D721Med (cell line): ENCODE measurements at places on chromosomes 2 and 18.

- no peak for DNase-seq
These were observed 8.7 kb upstream of the ZBTB14 start for GRCh38 chr18:5304232-5304631.

GRCh38 chr2:20596193-20596972 is 54.5 kb downstream of the HS1BP3 start:
- no peak for DNase-seq

GRCh38 chr2:217127744-217128143 is 267.9 kb upstream of the TNP1 start:
- no peak for DNase-seq

GRCh38 chr2:85684380-85684779 is 9.8 kb upstream of the GNLY start:
- no peak for DNase-seq

- no peak for DNase-seq
These were observed 118.8 kb upstream of the PDE1A start for GRCh38 chr2:182545420-182546167.

DNA sequence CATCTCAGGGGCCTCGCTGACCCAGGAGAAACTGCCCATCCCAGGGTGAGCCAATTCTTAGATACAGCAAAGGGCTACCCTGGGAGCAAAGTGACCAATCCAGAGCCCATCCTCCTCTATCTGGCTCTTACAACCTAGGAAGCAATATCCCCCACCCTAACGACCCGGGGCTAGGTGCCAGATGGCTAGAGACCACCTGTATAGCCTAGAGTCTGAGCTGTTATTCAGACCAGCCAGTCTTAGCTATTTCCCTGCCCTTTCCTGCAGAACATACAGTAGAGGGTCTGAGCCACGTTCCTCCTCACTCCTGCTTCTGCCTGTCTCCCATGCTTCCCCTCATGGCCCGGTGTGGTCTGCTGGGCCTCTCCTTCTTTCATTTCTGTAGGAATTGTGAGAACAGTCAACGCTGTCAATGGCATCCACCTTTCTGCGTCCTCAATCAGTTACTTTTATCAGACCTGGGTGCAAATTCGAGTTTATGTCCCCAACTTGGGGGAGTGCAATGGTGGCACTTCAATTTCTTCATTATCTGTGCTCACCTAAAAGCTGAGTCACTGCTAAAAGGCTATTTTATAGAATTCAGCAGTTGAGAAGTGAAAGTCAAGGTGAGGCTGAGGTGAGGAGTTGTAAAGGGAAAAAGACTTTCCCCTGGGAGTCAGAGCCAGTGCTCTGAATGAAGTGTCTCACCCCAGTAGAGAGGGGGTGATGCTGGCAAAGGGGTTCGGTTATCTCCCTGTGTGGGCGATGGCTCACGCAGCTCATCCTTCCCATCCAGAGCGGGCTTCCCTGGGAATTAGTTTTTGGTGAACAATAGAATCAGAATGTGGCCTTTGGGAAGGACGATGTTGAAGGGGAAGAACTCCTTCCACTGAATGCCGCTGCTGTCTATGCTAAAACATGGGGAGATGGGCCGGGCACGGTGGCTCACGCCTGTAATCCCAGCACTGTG is 42.4 kb downstream of the LONRF2 start:
- no peak for DNase-seq

DNA sequence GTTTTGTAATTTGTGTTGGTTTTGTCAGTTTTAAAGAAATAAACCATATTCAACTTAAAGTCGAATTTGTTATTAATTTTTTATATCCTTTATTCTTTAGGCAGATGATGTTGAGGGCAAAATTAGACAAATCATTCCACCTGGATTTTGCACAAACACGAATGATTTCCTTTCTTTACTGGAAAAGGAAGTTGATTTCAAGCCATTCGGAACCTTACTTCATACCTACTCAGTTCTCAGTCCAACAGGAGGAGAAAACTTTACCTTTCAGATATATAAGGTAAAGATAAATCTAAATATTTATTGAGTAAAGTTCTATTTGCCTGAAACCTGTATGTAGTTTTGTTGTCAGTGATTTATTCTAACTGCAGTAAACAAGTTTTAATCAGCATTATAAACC is 34.5 kb upstream of the METAP1D start:
- no peak for DNase-seq

DNA sequence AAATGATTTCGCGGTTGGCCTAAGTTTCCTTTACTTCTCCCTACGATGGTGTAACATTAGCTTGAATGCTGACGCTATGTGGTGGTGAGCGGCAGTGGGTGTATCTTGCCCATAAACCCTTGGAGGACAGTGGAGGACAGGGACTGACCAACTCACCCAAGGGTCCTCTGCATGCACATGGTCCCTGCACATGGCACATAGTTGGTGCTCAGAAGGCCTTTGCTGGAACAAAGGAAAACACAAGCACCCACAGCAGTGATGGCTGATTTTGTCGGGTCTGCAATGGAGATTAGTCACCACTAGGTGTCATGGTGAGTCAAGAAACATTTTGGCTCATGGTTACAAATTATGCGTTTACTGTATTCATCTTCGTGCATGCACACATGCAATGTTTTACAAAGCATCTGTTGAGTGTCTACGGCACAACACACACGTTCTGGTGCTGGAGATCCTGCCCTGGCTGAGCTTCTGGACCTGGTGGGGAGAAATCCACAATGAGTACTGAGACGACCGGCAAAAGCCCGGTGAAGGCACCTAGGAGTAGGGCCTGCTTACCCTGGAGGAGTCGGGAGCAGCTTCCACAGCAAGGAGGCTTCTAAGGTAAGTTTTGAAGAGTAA is 44.0 kb downstream of the PDCL3 start:
- peak; percentile 45 for DNase-seq

DNA sequence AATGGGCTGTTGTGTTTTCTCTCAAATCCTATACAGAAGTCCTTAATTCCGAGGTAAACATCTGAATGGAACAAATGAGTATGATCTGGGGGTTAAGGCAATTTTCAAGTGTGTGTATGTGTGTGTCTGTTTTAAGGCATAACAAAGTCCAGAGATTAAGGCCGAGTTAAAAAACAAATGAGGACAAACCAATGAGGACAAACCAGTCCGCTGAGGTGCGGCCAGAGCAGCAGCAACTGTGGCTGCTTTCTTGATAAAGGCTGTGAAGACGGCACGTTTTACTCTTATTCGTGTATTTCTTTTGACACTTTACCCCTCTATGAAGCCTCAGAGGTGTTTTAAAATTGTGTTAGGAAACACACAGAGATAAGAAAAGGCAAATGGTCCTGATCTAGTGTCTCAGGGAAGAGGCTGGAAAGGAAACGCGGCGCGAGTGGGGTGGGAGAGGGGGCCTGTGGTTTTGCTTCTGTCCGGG is 495 bp upstream of the GULP1 start:
- DNase-seq, result no peak
